Stimulated activated CD8-positive, alpha-beta memory T cell treated with anti-CD3 and anti-CD28 coated beads, Interleukin-4, amount 100 ng/mL, for 24 hours (primary cell): ENCODE measurements at places on chromosomes 12 and 14.

DNA sequence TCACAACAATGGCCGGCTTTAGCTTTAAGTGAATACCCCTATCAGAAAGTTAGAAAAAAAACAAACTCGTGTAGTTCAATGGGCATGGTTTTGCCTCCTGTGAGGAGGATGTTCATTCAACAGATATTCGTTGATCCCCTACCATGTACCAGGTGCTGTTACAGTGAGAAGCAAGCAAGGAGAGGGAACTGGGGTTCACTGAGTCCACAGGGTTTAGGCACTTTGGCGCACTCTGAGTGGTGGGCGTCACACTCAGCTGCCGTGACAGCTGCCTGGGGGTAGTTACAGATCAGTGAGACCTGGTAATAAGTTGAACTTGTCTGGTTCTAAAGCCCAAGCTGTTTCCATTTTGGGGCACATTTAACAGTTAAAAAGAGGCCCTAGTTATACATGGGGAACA is 74.2 kb downstream of the PAPOLA start:
- no peak for DNase-seq

GRCh38 chr14:37048666-37049071 is 123.7 kb downstream of the SLC25A21 start:
- no peak for DNase-seq

GRCh38 chr12:53055471-53056266 is 5.8 kb downstream of the TNS2 start:
- DNase-seq: no peak

DNA sequence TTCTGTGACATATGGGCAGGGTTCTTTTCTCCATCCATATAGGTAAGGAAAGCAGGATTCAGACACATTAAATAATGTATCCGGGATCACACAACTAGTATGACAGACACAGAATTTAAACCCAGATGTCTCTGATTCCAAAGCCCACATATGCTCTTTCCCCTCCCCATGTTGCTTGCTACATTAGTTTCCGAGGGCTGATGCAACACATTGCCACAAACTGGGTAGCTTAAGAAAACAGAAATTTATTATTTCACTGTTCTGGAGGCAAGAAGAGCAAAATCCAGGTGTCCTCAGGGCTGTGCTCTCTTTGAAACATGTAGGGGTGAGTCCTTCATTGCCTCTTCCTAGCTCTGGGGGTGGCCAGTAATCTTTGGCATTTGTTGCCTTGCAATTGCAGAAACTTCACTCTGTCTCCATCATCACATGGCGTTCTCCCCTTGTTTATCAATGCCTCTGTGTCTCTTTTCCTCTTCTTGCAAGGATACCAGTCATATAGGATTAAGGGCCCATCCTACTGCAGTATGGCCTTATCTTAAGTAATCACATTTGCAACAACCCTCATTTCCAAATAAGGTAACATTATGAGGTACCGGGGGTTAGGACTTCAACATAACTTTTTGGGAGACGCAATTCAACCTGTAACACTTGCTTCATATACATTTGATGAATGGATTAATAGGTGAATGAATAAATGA is 83.0 kb upstream of the CCND2 start:
- DNase-seq: no peak

DNA sequence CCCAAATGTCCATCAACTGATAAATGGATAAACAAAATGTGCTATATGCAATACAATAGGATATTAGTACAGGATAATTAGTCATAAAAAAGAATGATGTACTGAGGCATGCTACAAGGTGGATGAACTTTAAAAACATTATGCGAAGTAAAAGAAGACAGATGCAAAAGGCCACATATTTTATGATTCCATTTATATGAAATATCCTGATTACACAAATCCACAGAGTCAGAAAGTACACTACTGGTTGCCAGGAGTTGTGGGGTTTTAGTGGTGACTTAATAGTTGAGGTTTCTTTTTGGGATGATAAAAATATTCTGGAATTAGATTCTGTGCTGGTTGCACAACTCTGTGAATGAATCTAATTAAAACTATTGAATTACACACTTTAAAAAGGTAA is 12.6 kb downstream of the TRIM9 start:
- no peak for DNase-seq

DNA sequence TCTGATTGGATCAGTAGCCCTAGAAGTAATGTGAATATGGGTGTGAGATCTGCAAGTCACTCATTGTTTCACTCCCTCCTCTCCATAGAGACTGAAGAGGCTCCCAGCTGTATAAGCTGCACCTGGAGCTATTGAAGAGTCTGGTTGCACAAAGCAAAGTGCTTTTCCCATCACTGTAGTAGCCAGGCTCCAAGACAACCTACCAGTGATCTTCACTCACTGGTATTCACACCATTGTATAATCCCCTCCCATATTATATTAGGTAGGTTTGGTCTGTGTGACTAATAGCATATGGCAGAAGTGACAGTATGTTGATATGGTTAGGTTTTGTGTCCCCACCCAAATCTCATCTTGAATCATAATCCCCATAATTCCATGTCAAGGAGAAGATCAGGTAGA is 64.4 kb downstream of the ZFC3H1 start:
- DNase-seq: no peak

GRCh38 chr14:81509838-81510452 is 23.7 kb downstream of the SEL1L start:
- DNase-seq: no peak

DNA sequence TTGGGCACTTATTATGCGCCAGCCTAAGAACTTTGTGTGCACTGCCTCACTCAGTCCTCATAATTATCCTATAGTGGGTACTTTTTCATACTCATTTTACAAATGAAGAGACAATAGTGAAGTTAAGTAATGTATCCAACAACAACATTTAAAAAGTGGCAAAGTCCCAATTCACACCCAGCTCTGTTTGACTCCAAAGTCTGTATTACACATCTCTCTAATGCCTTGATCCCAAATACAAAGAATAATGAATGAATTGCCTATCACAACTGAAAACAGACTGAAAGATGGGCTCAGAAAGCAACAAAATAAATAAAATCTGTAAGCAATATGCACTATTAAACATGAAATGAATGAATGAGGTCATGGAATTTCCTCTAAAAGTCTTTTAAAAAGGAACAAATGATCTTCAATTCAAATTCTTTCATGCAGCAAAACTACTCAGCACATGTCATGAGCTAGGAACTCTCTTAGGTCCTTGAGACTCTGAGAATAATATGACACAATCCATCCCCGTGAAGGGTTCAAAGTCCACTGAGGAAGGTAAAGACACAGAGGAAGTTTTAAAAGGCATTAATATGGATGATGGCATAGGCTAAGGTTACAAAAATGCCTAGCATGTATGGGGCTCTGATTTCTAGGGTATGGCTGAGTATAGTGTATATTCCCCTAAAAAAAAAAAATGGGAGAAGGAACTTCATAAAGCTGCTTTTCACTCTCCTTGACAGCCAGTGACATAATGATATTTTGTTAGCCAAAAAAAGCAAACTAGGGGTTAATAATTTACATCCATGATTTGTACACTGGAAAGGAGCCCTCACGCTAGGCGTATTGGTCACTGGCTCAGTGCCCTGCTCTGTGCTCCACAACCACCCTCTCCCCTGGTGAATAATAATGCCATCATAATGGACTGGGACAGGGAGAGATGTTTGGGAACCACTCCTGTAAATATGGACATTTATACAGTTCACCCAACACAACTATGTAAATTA is 103.4 kb downstream of the SLC2A13 start:
- DNase-seq: no peak

GRCh38 chr14:92472860-92473259 is 40.7 kb upstream of the RIN3 start:
- DNase-seq: no peak

DNA sequence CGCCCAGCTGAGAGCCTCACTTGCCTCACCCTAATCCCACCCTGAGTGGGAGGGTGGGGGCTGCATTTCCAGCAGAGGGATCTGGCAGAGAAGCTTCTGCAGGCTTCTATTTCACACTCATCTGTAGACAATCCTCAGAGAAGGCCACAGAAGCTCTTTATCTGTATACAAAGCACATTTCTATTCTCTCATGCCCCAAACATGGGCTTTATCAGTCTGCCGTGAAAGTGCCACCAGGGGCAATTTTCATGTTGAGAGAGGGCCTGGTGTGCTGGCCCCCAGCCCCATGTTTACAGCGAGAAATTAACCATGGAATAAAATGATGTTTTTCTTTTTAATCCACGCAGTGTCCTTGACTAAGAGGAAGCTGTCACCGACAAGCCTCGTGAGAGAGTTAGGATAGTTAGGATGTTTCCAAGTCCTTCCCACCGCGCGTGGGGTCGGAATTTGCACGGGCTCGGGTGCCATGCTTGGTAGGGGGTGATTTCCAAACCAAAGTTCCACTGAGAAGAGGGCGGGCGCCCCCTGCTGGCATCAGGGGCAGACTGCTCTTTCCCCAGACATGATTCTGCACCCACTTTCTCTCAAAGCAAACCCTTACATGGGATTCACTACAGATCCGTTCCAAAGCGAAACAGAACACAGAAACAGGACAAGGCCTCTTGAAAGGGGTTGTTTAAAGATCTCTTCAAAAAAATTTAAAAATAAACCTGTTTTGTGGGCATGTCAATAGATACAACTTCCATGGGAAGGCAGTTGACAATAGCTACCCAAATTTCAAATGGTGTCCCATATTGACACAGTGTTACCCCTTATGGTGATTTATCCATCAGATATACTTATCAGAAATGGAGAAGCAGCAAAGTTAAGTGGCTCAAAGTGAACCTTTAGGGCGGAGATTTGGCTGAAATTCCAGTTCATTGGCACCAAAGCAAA is 19.4 kb downstream of the BDKRB1 start:
- peak; percentile 52 for DNase-seq

DNA sequence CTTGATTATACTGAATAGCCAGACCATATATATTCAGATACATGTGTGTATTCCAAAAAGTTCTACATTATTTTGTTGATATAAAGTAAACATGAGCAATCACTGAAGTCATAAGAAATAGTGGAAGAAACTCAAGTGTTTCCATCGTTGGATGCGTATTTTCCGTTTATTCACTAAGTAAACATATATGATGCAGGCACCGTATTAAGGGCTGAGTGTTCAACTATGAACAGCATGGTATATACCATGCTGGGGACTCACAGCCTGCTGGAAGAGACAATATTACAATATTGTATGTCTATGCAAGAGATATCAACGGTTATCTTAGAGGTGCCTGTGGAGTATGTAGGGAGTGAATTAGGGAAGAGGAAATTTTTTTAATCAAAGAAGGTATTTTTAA is 1.2 kb downstream of the PYROXD1 start:
- DNase-seq: no peak

DNA sequence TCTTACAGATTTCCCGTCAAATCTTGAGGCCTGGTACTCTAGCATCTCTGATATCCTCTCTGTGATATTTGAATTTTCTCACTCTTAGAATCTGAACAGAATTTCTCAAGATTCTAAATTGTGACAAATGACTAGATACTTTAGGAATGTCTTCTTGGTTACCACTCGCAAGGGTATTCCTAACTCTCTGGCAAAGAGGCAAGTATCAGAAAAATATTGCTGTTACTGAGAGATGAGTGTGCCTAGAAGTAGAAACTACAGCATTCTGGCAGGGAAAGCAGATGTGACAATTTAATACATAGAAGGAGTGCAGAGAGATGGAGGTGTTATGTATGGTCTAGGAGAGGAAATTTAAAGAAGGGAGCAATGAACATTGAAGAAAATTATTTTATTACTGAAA is 467.8 kb downstream of the LRIG3 start:
- no peak for DNase-seq

GRCh38 chr12:115320451-115320850 is 636.5 kb upstream of the TBX3 start:
- no peak for DNase-seq

GRCh38 chr12:102891756-102892155 is 25.3 kb downstream of the PAH start:
- no peak for DNase-seq

GRCh38 chr12:101539148-101539547 is 55.6 kb upstream of the MYBPC1 start:
- no peak for DNase-seq

- DNase-seq: no peak
Measured at GRCh38 chr14:98931126-98931525, 340.9 kb downstream of the BCL11B start.

DNA sequence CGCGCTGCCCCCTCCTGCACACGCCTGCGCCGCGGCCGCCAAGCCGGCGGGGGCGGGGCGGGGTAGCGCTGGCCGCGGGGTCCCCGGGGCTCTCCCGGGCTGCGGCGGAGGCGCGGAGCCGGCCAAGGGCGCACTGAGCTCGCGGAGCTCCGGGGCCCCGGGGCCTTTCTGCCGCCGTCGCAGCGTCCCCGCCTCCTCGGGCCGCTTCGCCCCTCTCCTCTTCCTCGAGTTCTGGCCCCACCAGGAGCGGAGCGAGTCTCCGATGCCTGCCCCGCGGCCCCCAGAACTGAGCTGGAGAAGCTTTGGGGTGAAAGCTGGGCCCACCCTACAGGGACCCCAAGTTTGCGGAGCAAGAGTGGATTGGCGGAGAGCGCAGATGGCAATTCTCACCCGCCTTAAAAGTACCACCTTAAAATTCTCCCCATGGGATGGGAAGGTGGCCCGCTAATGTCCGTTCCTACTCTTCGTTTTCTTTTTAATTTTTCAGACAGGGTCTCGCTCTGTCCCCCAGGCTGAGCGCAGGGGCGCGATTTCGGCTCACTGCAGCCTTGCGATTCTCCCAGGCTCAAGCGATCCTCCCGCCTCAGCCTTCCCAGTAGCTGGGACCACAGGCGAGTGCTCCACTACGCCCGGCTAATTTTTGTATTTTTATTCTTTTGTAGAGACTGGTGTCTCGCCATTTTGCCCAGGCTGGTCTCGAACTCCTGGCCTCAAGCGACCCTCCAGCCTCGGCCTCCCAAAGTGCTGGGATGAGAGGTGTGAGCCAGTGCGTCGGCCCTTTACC is 129.6 kb downstream of the NDUFA12 start:
- no peak for DNase-seq
